ENCODE measurements at places on chromosomes 12 and 14.

- ATAC-seq = no peak
Observed at GRCh38 chr12:58583529-58583928, 336.8 kb downstream of the LRIG3 start.

- ATAC-seq = no peak
Observed at GRCh38 chr14:81206115-81206514, 14.6 kb downstream of the GTF2A1 start.

DNA sequence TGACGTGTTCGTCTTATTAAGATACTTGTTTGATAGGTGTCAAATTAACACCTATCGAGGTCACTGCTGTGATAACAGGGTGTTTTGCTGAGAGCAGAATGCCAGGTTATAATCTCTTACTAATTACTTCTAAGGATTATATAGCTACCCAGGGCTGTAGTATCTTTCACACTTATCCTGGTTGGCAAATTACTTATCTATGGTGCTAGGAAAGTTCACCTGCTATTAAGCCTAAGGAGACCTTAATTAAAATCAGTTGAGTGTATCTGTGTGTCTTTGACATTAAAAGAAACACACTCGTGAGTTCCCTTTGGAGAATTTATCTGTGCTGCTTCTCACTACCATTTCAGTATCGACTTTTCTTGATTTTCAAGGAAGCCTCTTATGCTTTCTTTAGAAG is 301.6 kb upstream of the SLC16A7 start:
- no peak for ATAC-seq

DNA sequence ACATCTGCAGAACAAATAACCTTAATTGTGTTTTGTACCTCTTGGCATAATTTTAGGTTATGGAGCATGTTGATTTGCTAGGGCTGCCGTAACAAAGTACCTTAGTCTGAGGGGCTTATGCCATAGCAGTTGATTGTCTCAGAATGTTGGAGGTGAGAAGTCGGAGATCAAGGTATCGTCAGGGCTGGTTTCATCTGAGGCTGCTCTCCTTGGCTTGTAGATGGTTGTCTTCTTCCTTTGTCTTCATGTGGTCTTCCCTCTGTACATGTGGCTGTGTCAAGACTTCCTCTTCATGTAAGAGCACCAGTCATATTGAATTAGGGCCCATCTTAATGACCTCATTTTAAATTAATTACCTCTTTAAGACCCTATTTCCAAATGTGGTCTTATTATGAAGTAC is 64.4 kb upstream of the PTHLH start:
- ATAC-seq = no peak

DNA sequence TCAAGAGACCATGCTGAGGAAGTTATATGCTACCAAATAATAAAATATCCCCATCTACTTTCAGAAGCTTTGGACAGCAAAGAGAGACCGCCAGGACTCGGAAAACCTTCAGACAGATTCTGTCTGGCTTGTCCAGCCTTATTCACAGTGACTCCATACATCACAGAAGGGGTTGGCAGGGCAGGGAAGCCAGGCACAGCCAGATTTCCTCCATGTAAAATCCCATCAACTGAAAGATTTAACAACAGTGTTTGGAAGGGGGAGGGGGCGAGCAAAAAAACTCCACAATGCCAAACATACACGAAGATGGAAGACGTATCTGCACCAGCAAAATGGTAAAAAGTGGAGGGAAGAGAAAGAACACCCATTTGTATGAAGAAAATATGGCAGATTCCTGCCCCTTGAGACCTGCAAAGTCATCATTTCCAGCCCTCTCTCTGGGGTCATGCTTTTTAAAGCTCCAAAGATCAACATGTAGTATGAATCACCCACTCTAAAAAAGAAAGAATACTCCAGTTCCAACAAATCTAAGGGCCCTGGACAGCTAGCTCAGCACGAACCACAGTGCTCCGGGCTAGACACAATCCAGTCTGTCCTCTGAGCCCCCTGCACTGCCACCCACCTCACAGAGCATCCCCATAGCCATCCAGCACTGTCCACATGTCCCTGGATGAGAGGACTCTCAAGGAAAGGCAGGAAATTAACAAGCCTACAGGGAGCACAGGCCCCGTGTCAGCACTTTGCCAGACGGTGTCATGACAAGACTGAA is 116.4 kb downstream of the DICER1 start:
- no peak for ATAC-seq

GRCh38 chr12:87196321-87196720 is 832.9 kb downstream of the C12orf50 start:
- ATAC-seq = no peak

- ATAC-seq = no peak
Observed at GRCh38 chr12:50052964-50053363, 4.4 kb upstream of the ASIC1 start.

- no peak for ATAC-seq
Observed at GRCh38 chr12:83468988-83469908, 782.5 kb downstream of the TMTC2 start.

DNA sequence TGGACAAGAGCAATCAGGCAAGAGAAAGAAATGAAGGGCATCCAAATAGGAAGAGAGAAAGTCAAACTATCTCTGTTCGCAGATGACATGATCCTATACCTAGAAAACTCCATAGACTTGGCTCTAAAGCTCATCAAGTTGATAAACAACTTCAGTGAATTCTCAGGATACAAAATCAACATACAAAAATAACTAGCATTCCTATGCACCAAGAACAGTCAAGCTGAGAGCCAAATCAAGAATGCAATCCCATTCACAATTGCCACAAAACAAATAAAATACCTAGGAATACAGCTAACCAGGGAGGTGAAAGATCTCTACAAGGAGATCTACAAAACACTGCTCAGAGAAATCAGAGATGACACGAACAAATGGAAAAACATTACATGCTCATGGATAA is 417.5 kb upstream of the ATP2B1 start:
- ATAC-seq = no peak

DNA sequence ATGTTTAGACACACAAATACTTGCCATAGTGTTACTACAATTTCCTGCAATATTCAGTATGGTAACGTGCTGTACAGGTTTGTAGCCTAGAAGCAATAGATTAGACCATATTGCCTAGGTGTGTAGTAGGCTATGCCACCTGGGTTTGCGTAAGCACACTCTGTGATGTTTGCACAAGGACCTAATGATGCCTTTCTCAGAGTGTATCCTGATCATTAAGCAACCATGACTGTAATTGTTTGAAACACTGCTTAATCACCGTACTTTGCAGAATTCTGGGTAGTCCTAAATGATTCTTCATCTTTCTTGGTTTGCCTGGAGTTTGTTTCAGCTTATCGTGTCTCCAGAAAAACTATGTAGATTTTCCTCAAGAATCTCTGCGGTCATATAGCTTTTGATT is 11.2 kb upstream of the TCP11L2 start:
- no peak for ATAC-seq

- ATAC-seq = no peak
Observed at GRCh38 chr14:24851837-24852236, 198.1 kb downstream of the STXBP6 start.

DNA sequence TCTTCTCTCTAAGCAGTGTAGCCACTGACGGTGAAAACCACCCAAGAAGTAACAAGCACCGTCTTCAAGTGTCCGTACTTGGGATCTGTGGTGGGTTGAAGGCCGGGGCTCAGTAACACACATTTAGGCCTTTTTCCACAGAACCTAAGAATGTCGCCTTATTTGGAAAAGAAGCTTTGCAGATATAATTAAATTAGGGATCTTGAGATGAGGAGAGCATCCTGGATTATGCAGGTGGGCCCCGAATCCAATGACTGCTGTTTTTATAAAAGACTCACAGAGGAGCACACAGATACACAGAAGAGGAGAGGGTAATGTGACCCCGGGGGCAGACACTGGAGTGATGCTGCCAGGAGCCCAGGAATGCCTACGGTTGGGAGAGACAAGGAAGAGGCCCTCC is 46.3 kb downstream of the RIMBP2 start:
- ATAC-seq = no peak

GRCh38 chr12:19444097-19444496 is 4.8 kb downstream of the AEBP2 start:
- ATAC-seq = no peak

DNA sequence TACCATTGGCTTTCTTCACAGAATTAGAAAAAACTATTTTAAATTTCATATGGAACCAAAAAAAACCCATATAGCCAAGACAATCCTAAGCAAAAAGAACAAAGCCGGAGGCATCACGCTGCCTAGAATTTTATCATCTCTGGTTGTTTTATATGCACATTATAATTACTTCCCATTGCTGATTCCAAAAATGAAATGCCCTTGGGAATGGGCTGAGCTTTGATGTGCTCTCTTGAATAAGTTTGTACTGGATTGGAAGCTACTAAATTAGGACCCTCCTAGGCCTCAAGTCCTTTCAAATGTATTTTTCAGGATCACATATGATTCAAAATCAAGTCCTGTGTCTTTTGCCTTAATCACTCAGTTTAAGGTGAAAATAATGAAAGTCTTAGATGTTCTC is 58.9 kb upstream of the DUSP6 start:
- ATAC-seq = no peak

GRCh38 chr12:604956-605355 is 58.3 kb downstream of the NINJ2 start:
- no peak for ATAC-seq

DNA sequence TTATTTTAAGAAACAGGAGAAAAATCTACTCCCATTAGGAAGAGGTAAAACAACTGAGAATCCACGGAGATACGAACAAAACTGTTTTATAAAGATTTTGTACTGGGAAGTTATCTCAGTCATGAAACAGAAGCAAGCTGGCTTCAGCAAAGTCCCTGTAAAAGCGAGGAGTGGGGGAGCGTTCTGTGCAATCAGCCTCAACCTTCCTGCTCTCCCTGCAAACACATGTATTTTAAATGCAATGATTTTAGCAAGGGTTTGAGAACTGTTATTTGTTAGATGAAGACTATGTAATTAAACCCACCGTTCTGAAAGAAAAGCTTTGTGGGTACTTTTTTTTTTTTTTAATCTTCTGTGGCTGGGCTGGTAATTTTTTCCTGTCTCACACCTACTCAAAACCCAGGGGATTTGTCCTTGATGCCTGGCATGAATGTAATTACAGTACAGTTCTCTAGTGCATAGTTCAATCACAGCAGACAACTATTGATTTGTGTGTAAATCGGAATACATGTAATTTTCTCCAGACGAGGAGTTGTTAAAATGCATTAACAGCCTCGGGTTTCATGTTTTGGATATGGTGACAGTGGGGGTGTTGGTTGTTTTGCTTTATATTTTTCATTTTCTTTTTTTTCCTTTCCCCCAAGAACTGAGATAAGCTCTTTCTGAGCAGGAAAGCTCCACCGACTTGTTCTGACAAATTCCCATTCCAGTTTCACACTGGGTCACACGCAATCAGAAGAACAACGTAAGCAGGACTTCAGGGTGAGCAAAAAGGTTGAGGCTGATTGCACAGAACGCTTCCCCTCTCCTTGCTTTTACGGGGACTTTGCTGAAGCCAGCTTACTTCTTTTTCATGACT is 153.6 kb downstream of the PHLDA1 start:
- no peak for ATAC-seq

- no peak for ATAC-seq
Observed at GRCh38 chr14:95104911-95105310, 52.4 kb downstream of the DICER1 start.

GRCh38 chr12:39988574-39988973 is 117.3 kb downstream of the SLC2A13 start:
- no peak for ATAC-seq

GRCh38 chr14:104460791-104461651 is 118.5 kb upstream of the C14orf180 start:
- ATAC-seq = peak; percentile 17

GRCh38 chr12:91889059-91889458 is 256.6 kb downstream of the BTG1 start:
- ATAC-seq = no peak

DNA sequence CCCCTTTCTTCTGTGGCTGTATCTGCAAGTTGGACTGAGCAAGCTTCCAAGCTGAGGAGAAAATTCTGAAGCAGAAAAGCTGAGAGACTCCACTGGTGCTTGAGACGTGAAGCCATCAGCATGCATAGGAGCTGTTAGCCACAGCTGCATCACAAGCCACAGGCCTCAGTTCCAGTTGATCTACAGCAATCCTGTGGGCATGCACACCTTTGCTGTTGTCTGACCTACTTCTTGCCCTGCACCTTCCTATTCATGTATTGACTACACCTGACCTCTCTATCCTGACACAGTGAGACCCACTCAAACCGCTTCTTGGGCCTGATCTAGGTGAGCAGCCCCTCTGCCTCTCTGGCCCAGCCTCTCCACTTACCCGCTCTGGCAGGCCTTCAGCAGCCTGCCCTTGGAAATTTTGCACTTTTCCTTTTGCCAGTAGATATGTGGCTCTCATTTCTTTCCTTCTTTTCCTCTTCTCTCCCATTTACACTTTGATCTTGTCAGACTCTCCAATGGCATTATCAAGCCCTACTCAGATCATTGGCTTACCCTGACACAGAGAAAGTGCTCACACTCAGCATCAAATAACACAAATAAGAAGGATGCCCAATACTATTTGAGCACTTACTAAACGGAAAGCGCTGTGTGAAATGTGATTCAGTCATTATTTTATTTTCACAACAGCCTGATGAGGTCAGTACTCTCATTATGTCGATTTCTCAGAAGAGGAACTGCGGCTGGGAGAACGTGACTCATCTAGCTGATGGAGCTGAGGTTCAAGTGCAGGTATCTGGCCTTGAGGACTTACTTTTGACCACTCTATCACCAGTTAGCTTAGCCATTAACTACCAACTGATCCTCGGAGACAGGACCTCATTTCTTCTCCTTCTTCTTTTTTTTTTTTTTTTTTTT is 21.9 kb upstream of the PTGR2 start:
- peak; percentile 86 for ATAC-seq

- ATAC-seq = no peak
Observed at GRCh38 chr12:92519284-92519683, 183.5 kb upstream of the PLEKHG7 start.

DNA sequence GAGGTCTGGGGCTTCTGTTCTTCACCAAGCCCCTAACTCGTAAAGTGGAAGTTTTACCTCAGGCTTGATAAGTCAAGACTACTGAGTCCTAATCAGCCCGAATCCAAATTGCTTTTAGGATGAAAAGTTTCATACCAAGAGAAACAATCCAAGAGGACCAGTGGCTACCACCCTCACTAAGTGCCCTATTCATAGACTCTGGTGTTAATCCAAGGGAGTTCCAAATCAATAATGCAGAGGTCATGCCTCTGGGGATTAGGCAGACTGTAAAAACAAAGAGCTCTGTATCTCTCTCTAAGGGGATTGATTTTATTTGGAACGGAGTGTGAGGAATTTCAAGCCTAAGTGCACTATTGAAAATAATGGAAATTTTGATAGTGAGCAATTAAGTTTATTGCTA is 76.3 kb upstream of the LMNTD1 start:
- ATAC-seq = no peak

GRCh38 chr12:7351177-7351576 is 47.3 kb downstream of the ACSM4 start:
- ATAC-seq = no peak

- ATAC-seq = peak; percentile 97
Observed at GRCh38 chr12:685388-685787, 22.1 kb upstream of the NINJ2 start.

GRCh38 chr14:89325299-89325883 is 91.6 kb downstream of the FOXN3 start:
- ATAC-seq = peak; percentile 69
